Left renal cortex interstitium (tissue), 4 donors: ENCODE measurements at places on chromosomes 16 and 17. TPM values are rescaled to one million over a fixed set of nuclear protein-coding genes. Genes with fewer than 3 reads are reported as not detected.

RAP1GAP2 gene
- polyA plus RNA-seq, result 20.7 TPM

TBC1D16 gene
- polyA plus RNA-seq, result 28.0 TPM

CCL8 gene
- polyA plus RNA-seq, result 0.16 TPM

CIBAR2 gene
- not detected for polyA plus RNA-seq

SLC46A1 gene
- 13.3 TPM for polyA plus RNA-seq

CTRB2 gene
- 0.18 TPM for polyA plus RNA-seq

ACTG1 gene
- 3,202 TPM for polyA plus RNA-seq

ZNF469 gene
- 1.1 TPM for polyA plus RNA-seq

KRT28 gene
- polyA plus RNA-seq, result not detected

METRN gene
- polyA plus RNA-seq, result 13.6 TPM

STH gene
- polyA plus RNA-seq, result not detected

CALB2 gene
- polyA plus RNA-seq, result 0.69 TPM

SPNS2 gene
- polyA plus RNA-seq, result 37.3 TPM

COTL1 gene
- polyA plus RNA-seq, result 125 TPM

VAT1L gene
- polyA plus RNA-seq, result 4.5 TPM
